Fibroblast of lung (primary cell): ENCODE measurements at places on chromosomes 3 and 15. TPM values are rescaled to one million over a fixed set of nuclear protein-coding genes. Genes with fewer than 3 reads are reported as not detected.

DNA sequence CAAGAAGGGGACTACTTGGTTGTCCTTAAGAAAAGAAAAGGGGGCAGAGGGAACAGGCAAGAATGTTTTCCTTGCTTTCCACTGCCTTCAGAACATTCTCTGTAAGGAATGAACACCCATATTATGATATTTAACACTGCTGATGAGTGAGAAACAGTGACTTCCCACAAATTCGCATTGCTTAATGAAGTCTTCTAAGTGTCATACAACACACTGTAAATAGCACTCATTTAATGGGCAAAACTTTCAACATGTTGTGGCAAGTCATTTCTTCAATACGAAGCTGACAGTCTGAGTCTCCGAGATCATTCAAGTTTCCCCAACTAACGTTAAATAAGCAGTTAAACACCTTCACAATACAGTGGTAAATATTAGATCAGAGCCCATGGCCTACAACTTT, 464.4 kb downstream of the SHQ1 start:
- DNase-seq, result no peak
- H3K36me3 ChIP-seq, result peaks cover under 1% of the 10 kb centered on the region
- H3K27ac ChIP-seq, result no peak overlapping the region
- no peaks in the 10 kb centered on the region for H3K4me1 ChIP-seq
- no peaks in the 10 kb centered on the region for H3K27me3 ChIP-seq
- H3K4me3 ChIP-seq, result no peak overlapping the region

TFRC gene
- polyA plus RNA-seq, result 99.8 and 118 TPM in 2 replicates

GRCh38 chr3:77933926-77934325, 894.0 kb downstream of the ROBO2 start:
- no peaks in the 10 kb centered on the region for H3K4me1 ChIP-seq
- H3K27me3 ChIP-seq, result no peaks in the 10 kb centered on the region
- peak; percentile 5 for DNase-seq
- no peak overlapping the region for H3K4me3 ChIP-seq
- no peaks in the 10 kb centered on the region for H3K36me3 ChIP-seq

SAXO2 gene
- polyA plus RNA-seq, result 0.36 and 0.58 TPM in 2 replicates

GRCh38 chr15:93451822-93452221, 362.8 kb upstream of the RGMA start:
- H3K27ac ChIP-seq, result no peak overlapping the region
- no peaks in the 10 kb centered on the region for H3K36me3 ChIP-seq
- no peaks in the 10 kb centered on the region for H3K27me3 ChIP-seq
- H3K4me3 ChIP-seq, result no peak overlapping the region

DNA sequence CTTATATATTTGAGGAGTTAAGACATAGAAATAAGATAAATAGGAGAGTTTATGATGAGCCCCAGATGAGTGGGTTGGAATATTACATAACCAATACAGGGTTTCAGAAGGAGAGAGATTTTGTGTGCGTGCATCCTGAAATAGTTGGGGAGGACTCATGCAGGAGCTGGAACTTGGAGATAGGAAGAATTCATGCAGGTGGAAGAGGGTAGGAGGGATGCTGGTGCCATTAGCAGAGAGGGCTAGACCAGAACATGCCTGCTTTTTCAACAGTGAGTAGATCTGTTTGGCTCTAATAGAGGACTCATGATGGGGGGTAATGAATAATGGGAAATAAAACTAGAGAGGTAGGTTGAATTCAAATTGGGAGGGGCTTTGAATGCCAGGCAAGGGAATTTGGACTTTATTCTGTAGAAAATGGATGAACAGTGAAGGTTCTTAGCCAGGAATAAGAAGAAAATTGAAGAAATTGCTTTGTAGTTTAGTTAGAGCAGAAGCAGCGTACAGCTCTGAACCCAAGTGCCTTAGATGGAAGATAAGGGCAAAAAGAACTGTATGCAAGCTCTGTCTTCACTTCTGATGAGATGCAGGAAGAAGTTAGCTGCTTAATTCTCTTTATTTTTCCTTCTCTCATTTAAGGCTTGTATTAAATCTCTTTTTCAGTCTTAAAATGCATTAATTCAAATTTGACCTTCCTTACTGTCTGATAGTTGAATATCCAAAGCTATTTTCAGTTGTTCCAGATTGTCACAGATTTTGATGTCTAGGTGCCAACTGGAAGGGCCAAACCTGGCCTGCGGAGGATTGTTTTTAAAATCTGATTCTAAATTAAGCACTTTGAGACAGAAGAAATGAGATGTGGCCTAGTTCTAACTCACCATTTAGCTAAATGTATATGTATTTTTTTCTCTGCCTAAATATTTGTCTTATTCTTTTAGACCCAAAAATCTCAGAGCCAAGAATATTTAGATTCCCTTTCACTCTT, 86.3 kb downstream of the PPM1L start:
- H3K4me3 ChIP-seq, result no peak overlapping the region
- no peaks in the 10 kb centered on the region for H3K27me3 ChIP-seq
- H3K36me3 ChIP-seq, result no peaks in the 10 kb centered on the region
- no peak overlapping the region for H3K27ac ChIP-seq

DNA sequence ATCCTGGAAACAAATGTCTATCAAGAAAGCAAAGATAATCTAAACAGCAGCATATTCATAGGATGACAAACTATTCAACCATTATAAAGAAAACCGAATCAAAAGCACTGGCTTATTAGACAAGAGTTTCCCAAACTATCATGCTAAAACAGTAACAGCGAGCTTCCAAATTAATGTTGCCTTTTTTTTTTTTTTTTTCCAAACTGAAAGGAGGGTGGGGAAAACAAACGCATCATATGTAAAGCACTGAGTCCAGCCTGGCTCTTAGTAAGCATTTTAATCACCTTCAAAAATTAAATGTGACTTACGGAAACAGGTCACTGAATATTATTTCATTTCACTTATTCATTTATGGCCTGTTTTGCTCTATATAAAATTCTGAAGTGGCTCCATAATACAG, 2.3 kb downstream of the TJP1 start:
- peaks cover 7% of the 10 kb centered on the region for H3K4me1 ChIP-seq
- H3K36me3 ChIP-seq, result no peaks in the 10 kb centered on the region
- no peaks in the 10 kb centered on the region for H3K27me3 ChIP-seq
- peak overlapping the region; percentile 94 for H3K4me3 ChIP-seq
- no peak for DNase-seq
- H3K27ac ChIP-seq, result peak overlapping the region; percentile 89

GRCh38 chr3:123380261-123380660, 68.6 kb downstream of the ADCY5 start:
- no peak for DNase-seq
- no peak overlapping the region for H3K27ac ChIP-seq
- no peaks in the 10 kb centered on the region for H3K36me3 ChIP-seq
- no peak overlapping the region for H3K4me3 ChIP-seq
- no peaks in the 10 kb centered on the region for H3K4me1 ChIP-seq
- H3K27me3 ChIP-seq, result peaks cover 11% of the 10 kb centered on the region

PLSCR2 gene
- not detected in 2 replicates for polyA plus RNA-seq

GRCh38 chr3:5198313-5198677, 10.8 kb downstream of the EDEM1 start:
- H3K36me3 ChIP-seq, result peaks cover 11% of the 10 kb centered on the region
- DNase-seq, result no peak
- peaks cover 12% of the 10 kb centered on the region for H3K4me1 ChIP-seq
- no peak overlapping the region for H3K27ac ChIP-seq
- H3K4me3 ChIP-seq, result no peak overlapping the region
- no peaks in the 10 kb centered on the region for H3K27me3 ChIP-seq

NTRK3 gene
- 0.06 and 0.17 TPM in 2 replicates for polyA plus RNA-seq

SCAANT1 gene
- not detected in 2 replicates for polyA plus RNA-seq

GRCh38 chr3:197468866-197469382, 86.8 kb downstream of the BDH1 start:
- no peaks in the 10 kb centered on the region for H3K36me3 ChIP-seq
- peaks cover 6% of the 10 kb centered on the region for H3K4me1 ChIP-seq
- peak; percentile 45 for DNase-seq
- no peak overlapping the region for H3K27ac ChIP-seq
- peaks cover 4% of the 10 kb centered on the region for H3K27me3 ChIP-seq
- no peak overlapping the region for H3K4me3 ChIP-seq

GRCh38 chr3:135166266-135166825, 371.3 kb downstream of the EPHB1 start:
- H3K27me3 ChIP-seq, result no peaks in the 10 kb centered on the region
- no peak for DNase-seq
- no peak overlapping the region for H3K4me3 ChIP-seq
- no peaks in the 10 kb centered on the region for H3K4me1 ChIP-seq
- no peak overlapping the region for H3K27ac ChIP-seq

DNA sequence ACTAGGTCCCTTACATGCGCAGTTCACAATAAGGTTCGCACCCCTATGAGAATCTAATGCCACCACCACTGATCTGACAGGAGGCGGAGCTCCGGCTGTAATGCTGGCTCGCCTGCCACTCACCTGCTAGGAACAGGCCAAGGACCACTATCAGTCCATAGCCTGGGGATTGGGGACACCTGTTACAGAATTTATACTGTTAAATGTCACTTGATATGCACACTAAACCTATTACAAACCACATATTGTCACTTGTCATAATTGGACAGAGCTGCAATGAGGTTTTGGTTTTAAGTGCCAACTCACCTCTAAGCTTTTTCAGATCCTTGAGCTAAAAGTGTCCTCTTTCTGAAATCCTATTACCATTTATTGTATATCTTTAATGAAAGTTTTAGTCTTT, 507.9 kb upstream of the TPRG1 start:
- H3K4me3 ChIP-seq, result no peak overlapping the region
- no peak overlapping the region for H3K27ac ChIP-seq
- H3K36me3 ChIP-seq, result no peaks in the 10 kb centered on the region
- no peak for DNase-seq
- no peaks in the 10 kb centered on the region for H3K4me1 ChIP-seq

GRCh38 chr3:162507397-162507796, 1010.8 kb downstream of the OTOL1 start:
- H3K4me3 ChIP-seq, result no peak overlapping the region
- H3K27me3 ChIP-seq, result no peaks in the 10 kb centered on the region
- no peaks in the 10 kb centered on the region for H3K4me1 ChIP-seq
- DNase-seq, result peak; percentile 6

DNA sequence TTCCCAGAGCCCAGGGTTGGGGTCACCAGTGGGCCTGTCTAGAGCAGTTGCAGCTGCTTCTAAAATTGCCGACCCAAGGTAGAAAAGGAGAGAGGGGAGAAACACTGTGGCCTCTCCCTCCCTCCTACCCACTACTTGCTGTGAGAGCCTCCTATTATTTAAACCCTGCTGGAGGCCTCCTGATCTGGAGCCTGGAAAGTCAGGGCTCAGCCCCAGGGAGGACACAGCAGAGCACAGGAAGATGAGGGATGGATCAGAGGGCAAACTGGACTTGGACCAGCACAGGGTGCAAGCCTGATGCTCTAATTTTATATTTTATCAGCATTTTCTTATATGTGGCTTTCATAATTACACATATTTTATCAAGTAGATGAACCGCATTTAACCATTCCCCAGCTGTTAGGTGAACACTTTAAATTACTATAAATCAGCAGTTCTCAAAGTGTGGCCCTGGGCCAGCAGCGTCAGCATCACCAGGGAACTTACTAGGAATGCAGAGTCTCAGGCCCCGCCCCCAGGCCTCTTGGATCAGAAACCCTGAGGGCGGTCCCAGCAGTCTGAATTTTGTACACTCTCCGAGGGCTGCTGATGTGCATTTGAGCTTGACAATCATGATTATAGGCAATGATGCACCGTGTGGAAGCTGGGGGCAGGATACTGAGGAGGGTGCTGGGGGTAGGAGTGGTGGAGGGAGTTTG, 26.7 kb downstream of the SMAD3 start:
- no peak for DNase-seq
- peaks cover 64% of the 10 kb centered on the region for H3K4me1 ChIP-seq
- H3K36me3 ChIP-seq, result peaks cover 18% of the 10 kb centered on the region
- no peak overlapping the region for H3K4me3 ChIP-seq
- no peaks in the 10 kb centered on the region for H3K27me3 ChIP-seq
- H3K27ac ChIP-seq, result peak overlapping the region; percentile 75

KBTBD13 gene
- polyA plus RNA-seq, result 0.02 TPM in 1 of 2 replicates, not detected in the other

- H3K4me3 ChIP-seq, result peak overlapping the region; percentile 69
- peak; percentile 6 for DNase-seq
- H3K36me3 ChIP-seq, result peaks cover 16% of the 10 kb centered on the region
- no peaks in the 10 kb centered on the region for H3K27me3 ChIP-seq
- H3K27ac ChIP-seq, result peak overlapping the region; percentile 80
- peaks cover 24% of the 10 kb centered on the region for H3K4me1 ChIP-seq
Observed at GRCh38 chr3:127820221-127820825, 2.0 kb downstream of the MGLL start.

GRCh38 chr3:151166161-151166560, 36.9 kb downstream of the GPR171 start:
- no peak overlapping the region for H3K4me3 ChIP-seq
- no peaks in the 10 kb centered on the region for H3K36me3 ChIP-seq
- no peaks in the 10 kb centered on the region for H3K27me3 ChIP-seq
- no peaks in the 10 kb centered on the region for H3K4me1 ChIP-seq

DNA sequence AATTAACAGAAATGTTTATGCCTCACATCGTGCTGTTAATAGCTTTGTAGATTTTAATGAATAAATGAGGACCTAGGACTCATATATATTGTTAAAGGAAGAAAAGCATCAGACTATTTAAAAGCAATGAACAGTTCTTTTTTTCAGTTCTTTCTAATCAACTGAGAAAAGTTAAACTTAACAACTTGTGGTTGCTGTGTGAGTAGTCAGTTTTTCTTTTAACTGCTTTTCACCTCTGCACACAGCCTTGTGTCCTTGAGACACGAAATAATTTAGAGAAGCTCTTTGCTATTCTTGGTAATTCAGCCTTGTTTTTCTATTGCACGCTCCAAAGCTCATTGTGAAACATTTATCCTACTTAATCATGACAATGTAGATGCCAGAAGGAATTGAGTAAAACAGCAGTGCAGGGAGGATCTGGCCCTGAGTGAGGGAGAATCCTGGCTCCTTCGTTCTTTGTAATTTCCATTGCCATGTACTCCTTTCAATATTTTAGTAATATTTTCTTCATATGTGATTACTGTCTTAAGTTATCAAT, 499.0 kb downstream of the PYDC2 start:
- no peak for DNase-seq
- no peaks in the 10 kb centered on the region for H3K4me1 ChIP-seq
- no peaks in the 10 kb centered on the region for H3K27me3 ChIP-seq
- H3K4me3 ChIP-seq, result no peak overlapping the region

ECT2 gene
- polyA plus RNA-seq, result 20.5 and 51.6 TPM in 2 replicates

- no peaks in the 10 kb centered on the region for H3K27me3 ChIP-seq
- no peaks in the 10 kb centered on the region for H3K4me1 ChIP-seq
- H3K27ac ChIP-seq, result no peak overlapping the region
- DNase-seq, result no peak
- no peaks in the 10 kb centered on the region for H3K36me3 ChIP-seq
- H3K4me3 ChIP-seq, result no peak overlapping the region
Observed at GRCh38 chr3:105515372-105515771, 148.7 kb downstream of the ALCAM start.

- H3K27ac ChIP-seq, result peak overlapping the region; percentile 80
- no peak for DNase-seq
- no peaks in the 10 kb centered on the region for H3K36me3 ChIP-seq
- peaks cover 17% of the 10 kb centered on the region for H3K4me1 ChIP-seq
- no peaks in the 10 kb centered on the region for H3K27me3 ChIP-seq
Observed at GRCh38 chr15:39783244-39783820, 691 bp upstream of the FSIP1 start.

GRCh38 chr15:62068071-62068809, 1.5 kb downstream of the C2CD4A start:
- H3K36me3 ChIP-seq, result no peaks in the 10 kb centered on the region
- DNase-seq, result peak; percentile 46
- H3K27ac ChIP-seq, result no peak overlapping the region
- peak overlapping the region; percentile 39 for H3K4me3 ChIP-seq
- H3K27me3 ChIP-seq, result peaks cover 17% of the 10 kb centered on the region

HTR3E gene
- not detected in 2 replicates for polyA plus RNA-seq

- no peak for DNase-seq
- H3K36me3 ChIP-seq, result no peaks in the 10 kb centered on the region
- H3K27me3 ChIP-seq, result no peaks in the 10 kb centered on the region
- H3K4me3 ChIP-seq, result no peak overlapping the region
- no peaks in the 10 kb centered on the region for H3K4me1 ChIP-seq
- H3K27ac ChIP-seq, result no peak overlapping the region
Observed at GRCh38 chr3:31254483-31254882, 278.2 kb upstream of the STT3B start.
